Inflammatory macrophage treated with lipopolysaccharide for 4 hours (primary cell): ENCODE measurements at places on chromosomes 12 and 14.

DNA sequence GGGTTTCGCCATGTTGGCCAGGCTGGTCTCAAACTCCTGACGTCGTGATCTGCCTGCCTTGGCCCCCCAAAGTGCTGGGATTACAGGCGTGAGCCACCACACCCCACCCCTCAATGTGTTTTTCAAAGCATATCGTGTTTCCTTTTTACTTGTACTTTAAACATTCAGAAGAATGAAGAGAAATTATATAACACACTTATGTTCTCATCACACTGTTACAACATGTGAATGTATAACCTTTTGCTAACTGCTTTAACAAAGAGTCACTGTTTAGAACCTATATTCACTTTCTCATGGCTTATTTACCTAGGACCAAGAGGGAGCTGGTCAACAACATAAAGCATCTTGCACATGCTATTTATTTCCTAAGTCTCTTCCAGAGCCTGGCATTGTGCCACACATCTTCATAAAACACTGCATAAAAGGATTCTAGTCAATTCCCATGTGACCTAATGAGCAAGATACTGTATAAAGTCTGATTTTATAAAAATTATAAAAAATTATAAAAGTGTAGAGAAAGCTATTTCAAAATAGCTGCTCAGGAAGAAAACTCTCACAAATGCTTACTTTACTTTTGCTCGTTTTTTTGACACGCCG lies 16.0 kb upstream of the ACTR6 start:
- DNase-seq, result no peak

- no peak for DNase-seq
Measured at GRCh38 chr14:82126006-82126405, 592.4 kb upstream of the SEL1L start.

DNA sequence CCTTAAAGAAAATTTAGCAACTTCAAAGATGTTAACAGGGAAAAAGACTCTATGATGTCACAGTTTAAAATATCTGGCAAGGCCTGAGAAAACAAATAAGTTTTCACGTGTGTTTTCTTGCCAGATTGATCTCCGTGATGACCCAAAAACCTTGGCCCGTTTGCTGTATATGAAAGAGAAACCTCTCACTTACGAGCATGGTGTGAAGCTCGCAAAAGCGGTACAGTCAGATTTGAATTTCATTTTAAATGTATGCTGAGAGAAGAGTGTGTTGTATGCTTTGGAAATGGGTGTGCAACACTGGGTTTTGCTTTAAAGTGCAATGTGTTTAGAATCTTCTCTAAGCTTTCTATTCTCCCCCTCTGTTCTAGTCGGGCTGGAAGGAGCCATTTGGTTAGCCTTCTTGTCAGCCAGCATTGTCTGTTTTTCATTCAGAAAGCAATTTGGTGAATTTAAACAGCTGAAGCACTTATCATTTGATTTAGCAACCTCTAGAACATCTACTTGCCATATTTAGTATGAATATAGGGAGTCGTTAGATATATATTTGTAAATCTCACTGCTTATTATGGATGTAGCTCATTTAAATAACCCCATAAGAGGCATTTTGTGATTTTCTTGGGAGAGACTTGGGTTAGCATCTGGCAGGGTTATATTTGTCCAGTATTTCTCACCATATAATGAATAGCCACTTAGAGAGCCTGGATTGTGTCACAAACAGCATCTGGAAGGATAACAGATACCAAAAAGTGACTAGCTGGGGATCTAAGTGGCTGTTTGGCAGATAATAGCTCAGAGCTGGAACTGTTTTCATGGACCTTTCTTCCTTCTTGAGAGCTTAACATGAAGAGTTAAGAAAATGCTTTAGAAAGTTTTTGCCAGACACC lies 35.5 kb downstream of the GPHB5 start:
- no peak for DNase-seq

GRCh38 chr14:97306133-97306759 lies 509.1 kb downstream of the VRK1 start:
- DNase-seq, result no peak

DNA sequence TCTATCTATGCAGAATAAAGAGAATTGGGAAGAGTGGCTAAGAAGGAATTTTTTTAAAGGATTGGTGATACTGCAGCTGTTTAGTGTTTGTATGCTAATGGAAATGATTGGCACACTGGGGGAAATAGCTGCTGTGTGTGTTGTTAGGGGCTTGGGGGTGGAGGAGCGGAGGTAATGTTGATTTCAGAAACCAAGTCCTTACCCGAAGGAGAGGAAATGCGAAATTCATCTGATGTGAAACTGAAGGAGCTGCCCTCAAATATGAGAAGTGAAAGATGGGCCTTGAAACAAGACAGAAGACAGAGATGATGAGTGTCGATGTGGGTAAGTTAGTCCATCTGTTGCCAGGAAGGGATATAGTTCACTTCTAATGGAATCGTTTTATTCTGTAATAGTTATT lies 21.2 kb upstream of the RNASE12 start:
- peak; percentile 85 for DNase-seq

DNA sequence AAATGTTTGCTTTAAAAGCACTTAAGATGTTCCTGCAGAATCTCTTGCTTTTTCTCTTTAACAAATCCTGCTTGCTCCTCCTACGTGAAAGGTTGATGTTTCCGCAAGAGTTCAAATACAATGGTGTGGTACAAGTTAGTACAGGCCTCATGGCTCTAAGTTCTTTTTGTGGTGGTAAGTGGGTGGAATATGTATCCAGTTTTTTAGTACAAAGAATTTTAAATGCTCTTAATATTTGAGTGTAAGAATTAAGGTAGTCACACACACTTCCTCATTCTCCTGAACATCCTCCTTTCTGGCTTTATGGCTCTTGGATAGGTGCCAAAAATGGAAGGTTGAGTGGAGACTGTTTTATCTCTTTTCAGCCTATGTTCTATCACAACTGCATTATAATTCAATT lies 1.8 kb downstream of the OTOGL start:
- DNase-seq, result no peak

GRCh38 chr14:28488684-28489083 lies 277.9 kb upstream of the FOXG1 start:
- no peak for DNase-seq

GRCh38 chr12:12845794-12846243 lies 32.7 kb downstream of the DDX47 start:
- DNase-seq, result no peak

DNA sequence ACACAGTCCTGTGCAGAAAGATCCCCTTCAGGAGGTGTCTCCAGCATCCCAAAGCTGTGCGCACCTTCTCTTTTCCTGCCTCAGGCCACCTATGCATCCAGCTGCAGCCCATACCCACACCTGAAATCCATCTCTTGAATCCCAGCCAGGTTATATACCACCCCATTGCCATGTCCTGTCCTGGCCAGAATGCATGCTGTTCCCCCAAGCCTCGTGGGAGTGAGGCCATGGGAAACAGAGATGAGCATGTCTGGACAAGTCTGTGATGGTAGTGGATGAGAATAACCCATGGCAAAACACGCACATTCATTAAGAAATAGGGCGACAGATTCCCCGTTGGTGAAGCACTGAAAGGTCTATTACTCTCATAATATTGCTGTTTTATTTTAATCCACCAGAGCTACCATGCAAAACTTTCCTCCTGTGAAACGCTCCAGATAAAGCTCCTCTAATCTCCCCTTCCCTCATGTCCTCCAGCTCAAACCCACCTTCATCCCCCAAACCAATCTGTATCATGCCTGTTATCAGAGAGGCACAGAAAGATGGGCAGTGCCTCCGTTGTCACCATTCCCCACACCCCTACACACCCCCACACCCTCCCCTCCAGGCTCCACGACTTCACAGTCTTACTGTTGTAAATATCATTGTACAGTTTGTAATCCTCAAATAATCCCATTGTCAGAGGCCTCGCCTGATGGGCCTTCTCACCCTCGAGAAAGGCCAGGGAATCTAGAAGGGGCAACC lies 97.5 kb upstream of the FKBP4 start:
- DNase-seq, result no peak

GRCh38 chr14:59425322-59425935 lies 39.8 kb downstream of the GPR135 start:
- peak; percentile 10 for DNase-seq

- DNase-seq, result peak; percentile 31
Measured at GRCh38 chr14:50095895-50096294, 20.5 kb downstream of the VCPKMT start.
